ENCODE measurements at places on chromosomes 13 and 19.

- DNase-seq, result no peak
Measured at GRCh38 chr13:51221674-51222036, 543 bp upstream of the FAM124A start.

DNA sequence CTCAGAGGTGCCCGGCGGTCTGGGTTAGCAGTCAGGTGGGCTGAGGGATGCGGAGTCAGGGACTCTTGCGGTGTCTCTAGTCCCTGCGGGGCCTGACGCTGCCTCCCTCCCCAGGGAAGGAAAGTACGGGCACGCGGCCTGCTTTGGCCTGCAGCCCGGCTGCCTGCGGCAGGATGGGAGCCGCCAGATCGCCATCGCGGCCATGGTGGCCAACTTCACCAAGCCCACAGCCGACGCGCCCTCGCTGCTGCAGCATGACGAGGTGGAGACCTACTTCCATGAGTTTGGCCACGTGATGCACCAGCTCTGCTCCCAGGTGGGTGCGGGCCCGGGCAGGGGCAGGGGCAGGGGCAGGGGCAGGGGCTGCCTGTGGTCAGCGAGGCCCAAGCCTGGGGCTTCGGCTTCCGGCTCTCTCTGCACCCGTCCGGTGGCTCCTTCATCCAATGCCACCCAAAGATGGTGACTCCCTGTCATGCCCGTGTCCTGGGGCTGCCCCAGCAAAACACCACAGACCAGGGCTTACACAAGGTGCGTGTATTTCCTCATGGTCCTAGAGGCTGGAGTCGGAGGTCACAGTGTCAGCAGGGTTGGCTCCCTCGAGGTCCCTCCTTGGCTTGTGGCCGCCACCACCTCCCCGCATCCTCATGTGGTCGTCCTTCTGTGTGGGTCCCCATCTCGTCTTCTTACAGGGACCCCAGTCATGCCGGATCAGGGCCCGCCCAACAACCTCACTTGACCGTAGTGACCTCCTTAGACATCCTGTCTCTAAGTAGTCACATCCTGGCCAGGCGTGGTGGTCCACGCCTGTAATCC lies 11.3 kb upstream of the ZNF554 start:
- DNase-seq, result peak; percentile 9

GRCh38 chr13:103161476-103161875 lies 95.3 kb upstream of the SLC10A2 start:
- no peak for DNase-seq

GRCh38 chr13:24175847-24176246 lies 15.3 kb downstream of the SPATA13 start:
- no peak for DNase-seq

DNA sequence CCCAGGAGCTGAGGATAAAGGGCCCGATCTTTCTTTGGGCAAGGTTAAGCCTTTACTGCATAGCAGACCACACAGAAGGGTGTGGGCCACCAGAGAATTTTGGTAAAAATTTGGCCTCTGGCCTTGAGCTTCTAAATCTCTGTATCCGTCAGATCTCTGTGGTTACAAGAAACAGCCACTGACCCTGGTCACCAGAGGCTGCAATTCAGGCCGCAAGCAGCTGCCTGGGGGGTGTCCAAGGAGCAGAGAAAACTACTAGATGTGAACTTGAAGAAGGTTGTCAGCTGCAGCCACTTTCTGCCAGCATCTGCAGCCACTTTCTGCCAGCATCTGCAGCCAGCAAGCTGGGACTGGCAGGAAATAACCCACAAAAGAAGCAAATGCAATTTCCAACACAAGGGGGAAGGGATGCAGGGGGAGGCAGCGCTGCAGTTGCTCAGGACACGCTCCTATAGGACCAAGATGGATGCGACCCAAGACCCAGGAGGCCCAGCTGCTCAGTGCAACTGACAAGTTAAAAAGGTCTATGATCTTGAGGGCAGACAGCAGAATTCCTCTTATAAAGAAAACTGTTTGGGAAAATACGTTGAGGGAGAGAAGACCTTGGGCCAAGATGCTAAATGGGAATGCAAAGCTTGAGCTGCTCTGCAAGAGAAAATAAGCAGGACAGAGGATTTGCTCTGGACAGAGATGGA lies 8.4 kb upstream of the CEACAM19 start:
- no peak for DNase-seq

DNA sequence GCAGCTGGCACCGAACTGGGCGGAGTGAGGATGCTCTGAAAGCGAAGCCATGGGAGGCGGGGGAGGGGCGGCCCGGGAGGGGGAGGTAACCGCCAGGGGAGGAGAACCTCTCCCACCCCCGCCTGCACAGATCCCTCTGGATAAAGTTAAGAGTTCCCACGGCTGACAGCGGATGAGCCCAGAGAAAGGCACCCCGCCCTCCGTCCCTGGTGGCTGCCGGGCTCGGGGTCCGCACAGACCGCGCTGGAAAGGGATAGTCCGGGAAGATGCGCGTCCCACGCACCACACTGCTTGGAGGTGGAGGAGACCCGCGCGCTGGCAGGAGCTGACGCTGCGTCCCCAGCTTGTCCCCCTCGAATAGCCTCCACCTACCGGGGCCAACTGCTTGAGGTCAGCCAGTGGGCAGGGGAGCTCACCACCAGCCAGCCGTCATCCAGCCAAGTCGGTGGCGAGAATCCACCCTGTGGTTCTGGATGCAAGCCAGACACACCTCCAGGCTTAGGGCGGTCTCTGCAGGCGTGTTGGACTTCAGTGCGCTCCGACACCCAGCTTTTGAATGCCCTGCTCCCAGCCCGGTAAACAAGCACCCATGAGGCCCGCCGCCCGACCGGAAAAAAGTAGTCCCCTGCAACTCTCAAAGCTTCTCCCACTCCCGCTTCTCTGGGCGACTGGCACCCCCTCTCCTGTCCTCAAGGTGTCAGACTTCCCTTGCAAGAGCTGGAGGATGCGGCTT lies at the start of gene TRPC4:
TRPC4 (minus strand) TSS at position 17 of the 733 bp plus-strand sequence. CDS start 86,439 bp downstream, outside the sequence.
- DNase-seq, result peak; percentile 33
